ENCODE measurements at places on chromosomes 7 and 10.

GRCh38 chr7:44216521-44217222 lies 15.9 kb downstream of the YKT6 start:
- DNase-seq = no peak

GRCh38 chr10:65891073-65891981 lies 1034.5 kb upstream of the LRRTM3 start:
- no peak for DNase-seq

DNA sequence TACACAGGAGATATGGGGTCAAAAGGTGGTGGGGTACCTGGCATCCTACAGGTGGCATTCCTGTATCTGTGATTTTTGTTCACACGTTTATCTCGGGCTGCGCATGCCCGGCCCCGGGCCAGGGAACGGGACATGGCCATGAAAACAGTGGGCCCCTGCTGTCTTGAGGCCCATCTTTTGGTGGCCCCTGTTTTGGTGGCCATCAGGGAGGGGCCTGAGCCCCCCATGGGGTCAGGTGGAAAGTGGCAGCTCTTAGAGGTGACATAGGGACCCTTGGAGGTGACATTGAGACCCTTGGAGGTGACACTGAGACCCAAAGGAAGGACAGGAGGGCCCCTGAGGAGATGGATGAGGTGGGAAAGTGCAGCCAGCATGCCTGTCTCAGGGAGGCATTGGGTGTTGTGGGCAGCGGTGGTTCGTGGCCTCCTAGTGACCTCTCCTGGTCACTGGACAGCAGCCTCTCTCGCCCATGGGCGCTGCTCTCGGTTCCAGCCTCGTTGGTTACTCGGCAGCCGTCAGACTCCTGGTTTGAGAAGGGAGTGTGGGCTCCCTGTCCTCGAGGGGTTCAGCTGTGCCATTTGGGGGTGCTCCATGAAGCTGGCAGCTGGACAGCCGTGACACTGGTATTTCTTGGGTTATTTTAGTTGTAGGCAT lies 39.9 kb downstream of the INPP5A start:
- no peak for DNase-seq

DNA sequence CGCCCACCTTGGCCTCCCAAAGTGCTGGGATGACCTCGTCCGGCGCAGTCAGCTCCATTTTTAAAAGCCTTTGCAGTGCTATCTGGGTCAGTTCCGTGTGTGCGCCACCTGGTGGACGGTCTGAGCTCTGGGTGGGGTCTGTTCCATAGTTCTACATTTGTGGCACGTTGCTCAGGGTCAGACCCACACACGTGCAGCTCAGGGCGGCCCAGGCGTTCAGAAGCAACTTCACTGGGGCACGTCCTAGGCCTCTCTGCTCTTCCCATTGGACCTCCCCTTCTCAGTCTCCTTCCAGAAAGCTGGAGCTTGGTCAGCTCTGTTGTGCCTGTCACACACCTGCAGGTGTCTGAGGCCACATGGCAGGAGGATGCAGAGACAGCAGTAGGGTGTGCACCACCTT lies 137.9 kb downstream of the DNAJB6 start:
- DNase-seq = no peak

GRCh38 chr7:25325186-25325757 lies 97.0 kb upstream of the NPVF start:
- no peak for DNase-seq
